G401 (cell line): ENCODE measurements at places on chromosomes 2 and 18. TPM values are rescaled to one million over a fixed set of nuclear protein-coding genes. Genes with fewer than 3 reads are reported as not detected.

GRCh38 chr2:68693951-68694350 is 40.7 kb upstream of the ARHGAP25 start:
- no peak for DNase-seq

DNA sequence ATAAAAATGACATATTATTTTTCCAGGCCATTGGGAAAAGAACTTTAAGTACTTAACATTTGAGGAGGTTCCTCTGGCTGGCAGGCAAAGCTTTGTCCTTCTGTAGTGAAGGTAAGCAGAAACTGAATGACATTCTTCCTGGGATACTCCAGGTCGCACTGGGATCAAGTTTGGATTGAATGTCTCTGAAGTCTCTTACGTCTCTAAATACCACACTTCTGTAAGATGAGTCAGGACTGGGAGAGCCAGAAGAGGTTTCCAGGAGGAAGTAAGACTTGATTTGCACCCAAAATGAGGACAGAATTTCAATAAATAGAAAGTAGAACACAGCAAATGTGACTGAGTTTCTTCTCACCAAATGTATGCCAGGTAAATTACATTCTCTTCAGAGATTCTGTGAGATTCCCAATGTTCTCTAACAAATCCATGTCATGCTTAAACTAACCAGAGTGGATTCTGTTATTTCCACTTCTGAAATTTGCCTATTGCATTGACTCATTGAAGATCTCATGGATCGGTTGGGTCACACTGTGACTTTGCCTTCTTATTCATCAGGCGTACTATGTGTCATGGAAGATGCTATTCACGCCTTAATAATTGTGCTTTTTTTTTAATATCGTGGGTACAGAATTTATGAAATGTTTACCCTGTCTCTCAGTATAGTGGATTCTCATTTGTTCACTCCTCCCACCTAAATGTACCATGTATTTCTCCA is 25.5 kb upstream of the VIT start:
- DNase-seq = no peak

DNA sequence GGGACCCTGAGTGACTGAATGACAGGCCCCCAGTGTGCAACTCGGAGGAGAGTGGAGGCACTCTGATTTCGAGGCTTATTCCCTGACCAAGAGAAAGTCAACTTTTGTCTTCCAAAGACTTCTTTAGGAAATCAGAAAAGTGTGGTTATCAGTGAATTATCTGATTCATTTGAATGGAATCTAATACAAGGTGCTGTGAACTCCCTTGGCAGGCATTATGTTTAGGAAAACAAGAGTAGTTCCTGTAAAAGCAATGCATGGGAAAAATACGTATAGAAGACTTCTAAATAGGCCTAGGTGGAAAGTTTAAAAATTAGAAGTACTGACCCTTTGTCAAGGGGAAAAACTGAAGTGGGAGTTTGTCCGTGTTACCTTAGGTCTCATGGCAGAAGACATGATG is 269.4 kb downstream of the GBX2 start:
- no peak for DNase-seq

DNA sequence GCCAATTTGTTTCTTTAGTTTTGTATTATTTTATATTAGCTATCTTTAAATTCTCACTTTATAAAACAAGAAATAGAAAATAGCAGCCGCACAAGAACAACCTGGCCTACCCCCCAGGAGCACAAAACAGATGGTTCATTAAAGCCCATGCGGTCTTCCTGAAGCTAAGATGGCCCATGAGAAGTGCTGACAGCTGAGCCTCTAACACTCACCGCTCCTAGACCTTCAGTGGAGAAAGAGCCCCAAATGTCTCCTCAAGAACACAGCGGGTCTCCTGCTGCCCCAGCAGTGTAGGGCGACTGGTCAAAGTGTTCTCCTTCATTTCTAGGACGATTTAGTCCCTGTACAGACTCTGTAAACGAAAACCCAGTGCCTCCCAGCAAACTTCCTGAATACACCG is 45.1 kb downstream of the LPIN2 start:
- peak; percentile 78 for DNase-seq

DNA sequence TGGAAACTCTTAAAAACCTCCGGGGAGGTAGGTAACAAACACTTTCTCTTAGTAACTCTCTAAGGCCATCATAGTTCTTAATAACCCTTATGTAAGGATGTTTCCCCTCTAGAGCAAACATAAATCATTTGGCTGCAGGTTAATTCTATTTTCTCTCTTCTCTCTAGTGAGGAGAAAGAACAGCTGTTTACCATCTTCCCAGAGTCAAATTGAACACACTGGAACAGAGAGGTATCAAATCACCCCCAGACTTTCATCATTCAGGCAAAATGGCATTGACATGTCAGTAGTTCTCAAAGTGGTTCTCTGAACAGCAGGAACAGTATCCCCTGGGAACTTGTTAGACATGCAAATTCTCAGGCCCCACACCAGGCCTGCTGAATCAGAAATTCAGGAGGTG is 240.7 kb downstream of the MEIS1 start:
- DNase-seq = no peak

GRCh38 chr18:39835303-39836030 is 2119.6 kb upstream of the PIK3C3 start:
- DNase-seq = no peak

DNA sequence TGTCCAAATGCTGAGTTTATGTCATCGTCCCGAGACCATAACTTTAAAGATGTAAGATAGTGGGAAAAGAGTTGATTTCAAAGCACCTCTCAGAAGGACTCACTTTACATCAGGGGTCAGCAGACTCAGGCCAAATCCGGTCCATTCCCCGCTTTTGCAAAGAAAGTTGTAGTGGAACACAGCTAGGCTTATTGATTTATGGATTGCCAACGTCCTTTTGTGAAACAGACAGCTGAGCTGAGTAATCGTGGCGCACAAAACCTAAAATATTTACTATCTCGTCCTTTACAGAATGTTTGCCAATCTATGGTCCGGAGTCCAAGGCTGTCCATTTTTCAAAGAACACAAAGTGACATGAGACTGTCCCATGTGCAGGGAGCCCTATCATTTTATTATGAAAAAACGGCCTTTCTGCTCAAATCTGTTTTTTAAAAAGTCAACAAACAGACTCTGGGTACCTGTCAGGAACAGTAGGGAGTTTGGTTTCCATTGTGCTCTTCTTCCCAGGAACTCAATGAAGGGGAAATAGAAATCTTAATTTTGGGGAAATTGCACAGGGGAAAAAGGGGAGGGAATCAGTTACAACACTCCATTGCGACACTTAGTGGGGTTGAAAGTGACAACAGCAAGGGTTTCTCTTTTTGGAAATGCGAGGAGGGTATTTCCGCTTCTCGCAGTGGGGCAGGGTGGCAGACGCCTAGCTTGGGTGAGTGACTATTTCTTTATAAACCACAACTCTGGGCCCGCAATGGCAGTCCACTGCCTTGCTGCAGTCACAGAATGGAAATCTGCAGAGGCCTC is at the start of gene IL1RN:
TSS of gene IL1RN (plus strand) at position 754 of the 801 bp plus-strand sequence. CDS start at position 781, 27 bp downstream.
- no peak for DNase-seq

DNA sequence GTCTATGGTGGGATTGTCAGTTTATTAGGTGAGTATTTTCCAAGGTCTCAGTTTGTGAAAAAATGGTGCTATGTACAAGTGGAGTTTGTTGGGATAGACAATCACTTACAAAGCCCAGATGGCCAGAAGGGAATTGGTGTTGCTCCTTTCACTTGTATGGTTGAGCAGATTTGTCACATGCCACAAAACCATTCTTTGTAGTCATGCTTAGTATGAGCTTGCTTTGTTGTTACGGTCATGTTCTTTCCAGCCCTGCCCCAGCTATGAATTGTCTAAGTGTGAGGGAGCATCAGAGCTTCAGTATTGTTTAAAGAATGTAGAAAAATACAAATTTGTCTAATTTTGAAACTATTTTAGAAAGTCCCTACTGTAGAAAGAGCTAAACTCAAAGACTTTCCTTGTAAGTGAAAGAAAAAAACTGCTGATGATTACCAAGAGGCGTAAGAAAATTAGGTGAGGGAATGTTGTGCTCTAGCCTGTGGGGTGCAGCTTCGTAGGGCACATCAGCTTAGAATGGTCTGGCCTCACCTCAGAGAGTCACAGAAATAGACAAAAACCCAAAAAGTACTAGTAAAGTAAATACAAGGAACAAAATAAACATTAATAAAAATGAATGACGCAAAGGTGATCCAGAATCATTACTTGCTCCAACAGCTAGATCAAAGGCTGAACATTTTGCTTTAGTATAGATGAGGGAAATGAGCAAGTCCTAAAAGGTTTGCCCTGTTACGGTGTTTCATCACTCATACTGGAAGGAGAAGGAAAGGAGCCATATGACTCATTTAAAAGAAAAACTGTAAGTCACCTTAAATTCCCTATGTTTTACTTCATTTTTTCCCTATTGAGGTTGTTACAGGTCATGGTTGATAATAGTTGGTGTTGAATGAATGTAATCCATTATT is 9.2 kb downstream of the TGIF1 start:
- no peak for DNase-seq

- no peak for DNase-seq
Measured at GRCh38 chr18:70333757-70334156, 44.9 kb downstream of the SOCS6 start.

GRCh38 chr2:194090251-194090905 is 1566.6 kb upstream of the SLC39A10 start:
- DNase-seq = no peak

GRCh38 chr2:1754046-1754445 is 9.7 kb upstream of the PXDN start:
- DNase-seq = no peak

GRCh38 chr2:225456619-225457260 is 57.2 kb downstream of the NYAP2 start:
- no peak for DNase-seq

- DNase-seq = no peak
Measured at GRCh38 chr2:99793022-99793421, 303.2 kb upstream of the REV1 start.

GRCh38 chr2:46780801-46781445 is 134.7 kb downstream of the MCFD2 start:
- DNase-seq = peak; percentile 73

GRCh38 chr2:26938399-26939118 is 31.9 kb upstream of the MAPRE3 start:
- DNase-seq = peak; percentile 49

DNA sequence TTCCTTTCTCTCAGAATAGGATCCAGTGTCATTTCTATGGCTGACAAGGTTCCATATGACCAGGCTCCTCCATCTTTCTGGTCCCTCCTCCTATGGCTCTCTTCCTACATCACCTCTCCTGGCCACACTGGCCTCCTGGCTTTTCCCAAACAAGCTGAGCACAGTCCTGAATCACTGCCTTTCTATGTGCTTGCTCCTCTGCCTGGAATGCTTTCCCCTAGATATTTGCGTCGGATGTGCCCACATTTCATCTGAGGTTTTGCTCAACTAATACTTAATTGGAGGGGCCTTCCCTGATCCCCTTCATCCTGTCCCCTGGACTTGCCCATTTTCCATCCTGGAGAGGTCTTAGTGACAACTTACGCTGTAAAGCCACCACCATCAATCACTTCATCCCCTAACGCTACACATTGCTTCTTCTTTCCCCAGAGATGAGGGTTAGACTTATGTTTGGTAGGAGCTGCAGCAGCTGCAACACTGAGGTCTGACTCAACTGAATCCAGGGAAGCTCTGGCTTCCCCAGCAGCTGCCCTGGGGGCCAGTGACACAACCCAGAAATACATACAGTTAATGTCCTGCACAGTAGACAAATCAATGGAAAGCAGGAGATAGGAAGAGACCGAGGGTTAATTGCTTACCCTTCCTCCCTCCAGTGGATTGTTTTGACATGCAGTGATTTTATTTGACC is 42.9 kb downstream of the QPCT start:
- no peak for DNase-seq

DNA sequence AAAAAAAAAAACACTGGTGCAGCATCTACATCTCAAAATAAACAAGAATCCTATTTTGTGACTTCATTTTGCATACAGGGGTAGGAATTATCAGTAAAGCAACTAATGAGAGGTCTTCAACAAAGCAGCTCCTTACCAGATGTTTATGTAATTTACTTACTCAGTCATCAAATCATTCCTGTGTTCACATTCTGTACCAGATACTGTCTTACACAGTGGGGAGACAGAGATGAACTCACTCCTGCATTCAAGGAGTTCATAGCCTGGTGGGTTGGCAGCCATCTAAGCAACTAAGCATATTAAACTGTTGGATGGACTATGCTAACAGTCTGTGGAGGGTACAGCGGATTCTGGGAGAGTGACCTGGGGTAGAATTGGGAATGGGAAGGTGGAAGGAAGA is 169.0 kb downstream of the OSR1 start:
- no peak for DNase-seq

- DNase-seq = no peak
Measured at GRCh38 chr2:64581018-64581417, 56.9 kb downstream of the AFTPH start.

GRCh38 chr2:170713543-170714380 is 1.4 kb upstream of the SP5 start:
- no peak for DNase-seq

DNA sequence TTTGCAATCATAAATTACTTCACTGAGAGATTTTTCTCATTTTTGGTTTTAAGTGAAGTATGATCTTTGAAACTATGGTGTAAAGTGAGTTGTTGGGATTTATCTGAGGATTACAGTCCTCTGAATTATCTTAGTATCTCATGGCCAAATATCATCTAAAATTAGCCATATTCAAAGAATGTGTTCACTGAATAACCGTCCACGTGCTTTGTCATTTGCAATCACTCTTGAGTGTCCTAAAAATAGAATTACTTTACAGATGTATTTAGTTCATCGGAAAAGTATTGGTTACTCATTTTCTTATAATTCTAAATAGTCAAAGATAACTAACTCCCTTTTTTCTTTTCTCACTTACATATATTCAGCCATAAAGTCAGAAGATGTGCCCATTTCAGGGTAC is 141.2 kb downstream of the RTN4 start:
- no peak for DNase-seq

DNA sequence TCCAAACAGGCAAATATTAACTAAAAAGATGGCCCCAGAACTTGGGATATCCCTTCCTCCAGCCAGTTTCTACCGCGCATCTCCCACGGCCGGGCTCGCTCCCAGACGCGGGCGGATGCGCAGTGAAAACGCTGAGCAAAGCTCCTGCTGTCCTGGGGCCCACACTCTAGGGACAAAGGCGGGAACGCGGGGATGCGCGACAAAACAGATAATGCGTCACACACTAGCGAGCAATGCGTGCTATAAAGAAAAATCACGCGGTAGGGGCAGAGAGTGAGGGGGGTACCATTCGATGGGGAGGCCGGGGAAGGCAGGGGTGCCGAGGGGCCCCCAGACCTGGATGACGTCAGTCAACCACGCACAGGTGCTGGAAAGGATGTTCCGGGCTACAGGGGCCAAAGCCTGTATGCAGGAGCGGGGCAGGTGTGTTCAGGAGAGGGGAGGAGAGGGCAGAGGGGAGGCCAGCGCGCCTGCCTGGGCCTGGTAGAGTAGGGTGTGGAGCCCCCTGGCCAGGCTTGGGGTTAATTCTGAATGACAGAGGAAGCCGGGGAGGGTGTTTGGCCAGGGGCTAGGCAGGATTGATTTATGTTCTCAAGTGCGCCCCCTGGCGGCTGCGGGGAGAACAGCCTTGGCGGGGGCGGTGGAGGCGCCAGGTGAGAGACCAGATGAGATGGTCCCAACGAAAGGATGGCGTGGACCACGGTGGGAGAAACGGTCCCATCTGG is 14.9 kb upstream of the ITM2C start:
- DNase-seq = no peak

STK39 gene
- total RNA-seq = 0.68 TPM in 1 of 2 replicates, not detected in the other

VSNL1 gene
- not detected in 2 replicates for total RNA-seq

IL1R2 gene
- not detected in 2 replicates for total RNA-seq

AQP12B gene
- not detected in 2 replicates for total RNA-seq

PSMA8 gene
- total RNA-seq = not detected in 2 replicates

ATG16L1 gene
- total RNA-seq = 30.8 and 38.8 TPM in 2 replicates

ACVR1C gene
- not detected in 2 replicates for total RNA-seq

ITGA4 gene
- total RNA-seq = 0.18 and 2.5 TPM in 2 replicates

CBLN2 gene
- 0.24 and 1.8 TPM in 2 replicates for total RNA-seq

ATOH8 gene
- total RNA-seq = 18.9 and 25.8 TPM in 2 replicates
